Hepatic stellate cell (primary cell): ENCODE measurements at places on chromosomes 1 and 21.
A peak's percentile ranks its signal among the peaks of the same experiment; 100 is the strongest.

GRCh38 chr1:188367661-188368060, 1538.9 kb downstream of the PLA2G4A start:
- DNase-seq: no peak

- DNase-seq: no peak
These were observed 5.8 kb downstream of the VASH2 start for GRCh38 chr1:212955961-212956620.

DNA sequence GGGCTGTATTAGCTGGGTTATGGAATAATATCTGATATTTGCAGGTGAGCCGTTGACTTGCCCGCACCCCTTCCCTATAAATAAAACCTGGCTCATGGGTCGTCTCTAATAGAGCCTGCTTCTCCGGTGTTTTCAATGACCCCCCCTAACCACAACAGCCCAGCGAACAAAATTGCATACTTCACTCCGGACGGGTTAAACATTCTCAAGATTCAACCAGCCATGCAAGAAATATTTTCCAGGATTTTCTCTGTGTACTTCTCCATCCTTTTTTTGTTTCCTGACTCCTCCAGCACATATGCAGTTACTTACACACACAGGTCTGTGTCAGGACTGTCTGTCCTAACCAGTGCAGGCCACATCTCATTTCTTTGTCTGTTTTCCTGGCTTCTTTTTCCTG, 267.7 kb downstream of the ZNF648 start:
- no peak for DNase-seq

- DNase-seq: peak; percentile 67
These were observed 14.0 kb downstream of the HSF2BP start for GRCh38 chr21:43645136-43645891.

- no peak for DNase-seq
These were observed 13.0 kb downstream of the FMO2 start for GRCh38 chr1:171198081-171198480.

DNA sequence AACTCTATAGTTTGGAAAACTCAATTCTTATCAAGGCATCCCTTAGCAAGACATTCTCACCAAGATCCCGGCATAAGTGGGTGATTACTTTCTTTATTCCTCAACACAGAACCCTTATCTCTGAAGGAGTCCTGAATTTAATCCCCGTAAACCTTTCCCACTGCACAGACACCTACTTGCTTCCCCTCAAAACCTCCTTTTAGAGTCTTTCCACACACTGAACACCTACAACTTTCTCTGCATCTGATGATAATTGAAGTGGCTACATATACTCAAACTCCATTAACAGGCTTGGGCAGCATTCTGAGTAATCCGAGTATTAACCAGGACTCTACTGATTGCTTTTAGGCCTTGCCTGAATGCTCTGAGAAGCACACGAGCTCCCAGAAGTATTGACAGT, 23.5 kb downstream of the PALMD start:
- DNase-seq: no peak

DNA sequence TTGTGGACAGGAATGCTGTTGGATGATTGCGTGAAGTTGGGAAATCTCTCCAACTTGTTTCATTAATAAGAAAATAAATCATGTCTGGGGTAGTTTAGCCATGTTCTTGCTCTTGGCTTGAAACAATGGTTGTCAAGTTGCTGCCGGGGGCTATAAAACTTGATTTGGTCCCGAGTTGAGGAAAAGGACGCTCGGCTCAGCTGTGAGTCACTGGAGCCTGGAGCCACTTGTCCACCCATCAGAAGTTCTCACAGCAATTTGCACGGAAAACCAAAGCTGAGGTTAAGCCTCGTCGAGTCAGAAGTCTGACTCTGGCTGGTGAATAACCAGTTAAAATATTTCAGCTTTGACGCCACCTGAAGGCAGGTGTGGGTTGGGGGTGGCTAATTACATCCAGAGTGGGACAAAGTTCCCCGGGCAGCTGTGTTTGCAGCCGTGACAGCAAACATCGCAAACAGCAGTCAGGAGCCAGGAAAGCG, 19.7 kb upstream of the RIPK4 start:
- no peak for DNase-seq

- peak; percentile 89 for DNase-seq
These were observed 50.0 kb downstream of the MRPL37 start for GRCh38 chr1:54249819-54250435.

- DNase-seq: no peak
These were observed 26.9 kb upstream of the RCAN3 start for GRCh38 chr1:24475700-24476099.

DNA sequence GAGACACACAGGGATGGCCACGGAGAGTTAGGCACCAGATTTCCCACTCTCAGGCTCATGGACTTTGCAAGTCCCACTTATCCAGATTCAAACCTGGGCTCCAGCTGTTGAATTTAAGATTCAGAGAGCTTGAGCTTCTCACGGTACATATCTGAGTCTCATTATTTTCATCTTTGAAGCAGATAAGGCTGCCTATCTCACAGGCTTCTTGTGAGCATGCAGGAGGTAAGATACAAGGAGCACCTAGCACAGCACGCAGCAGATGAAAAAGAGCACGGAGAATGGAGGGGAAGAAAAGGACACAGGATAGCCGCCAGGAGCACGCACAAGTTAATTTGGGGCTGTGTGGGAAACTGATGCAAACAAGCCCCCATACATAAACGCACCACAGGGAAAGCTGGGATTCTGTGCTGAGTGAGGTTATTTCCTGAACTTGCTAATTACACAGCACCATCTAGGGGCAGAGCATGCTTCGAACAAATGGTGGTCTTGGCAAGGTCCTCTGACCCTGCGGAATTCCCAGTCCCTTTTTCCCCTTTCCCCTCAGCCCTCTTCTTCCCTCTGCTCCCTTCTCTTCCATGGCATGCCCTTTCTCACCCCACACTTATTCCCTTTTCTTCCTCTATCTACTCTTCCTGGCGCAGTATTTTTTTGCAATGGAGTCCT, 134.7 kb upstream of the VANGL1 start:
- peak; percentile 38 for DNase-seq

DNA sequence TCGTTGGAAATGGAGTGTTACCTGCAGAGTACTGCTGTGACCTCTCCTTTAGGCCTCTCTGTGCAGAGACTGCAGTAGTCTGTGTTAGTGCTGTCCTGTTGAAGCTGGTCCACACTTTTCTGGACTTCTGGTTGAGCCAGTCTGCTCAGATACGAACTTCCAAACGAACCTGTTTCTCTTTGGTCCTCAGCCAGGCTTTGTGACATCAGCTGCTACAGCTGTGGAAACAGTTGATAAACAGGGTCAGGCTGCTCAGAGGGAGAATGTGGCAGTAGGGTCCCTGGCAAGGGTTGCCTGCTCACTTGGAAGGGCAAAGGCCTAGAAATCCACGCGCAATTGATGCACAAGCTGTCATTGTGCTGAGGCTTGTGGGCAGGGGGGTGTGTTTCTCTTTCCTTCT, 98.8 kb downstream of the NOS1AP start:
- DNase-seq: no peak

- DNase-seq: no peak
These were observed 235.2 kb upstream of the RAB4A start for GRCh38 chr1:229035748-229036082.

GRCh38 chr1:89552471-89553081, 27.9 kb downstream of the LRRC8B start:
- DNase-seq: no peak
